ENCODE measurements at places on chromosomes 5 and 9. TPM values are rescaled to one million over a fixed set of nuclear protein-coding genes. Genes with fewer than 3 reads are reported as not detected.

The GRXCR2 gene
- not detected for total RNA-seq

The FANCG gene
- total RNA-seq: 11.5 TPM

The GTF3C4 gene
- 21.7 TPM for total RNA-seq

The FBXW5 gene
- total RNA-seq: 143 TPM

The QRFP gene
- not detected for total RNA-seq

The ACTBL2 gene
- not detected for total RNA-seq

The COL23A1 gene
- not detected for total RNA-seq

The LEAP2 gene
- total RNA-seq: under 0.01 TPM

The ADCY2 gene
- total RNA-seq: under 0.01 TPM

DNA sequence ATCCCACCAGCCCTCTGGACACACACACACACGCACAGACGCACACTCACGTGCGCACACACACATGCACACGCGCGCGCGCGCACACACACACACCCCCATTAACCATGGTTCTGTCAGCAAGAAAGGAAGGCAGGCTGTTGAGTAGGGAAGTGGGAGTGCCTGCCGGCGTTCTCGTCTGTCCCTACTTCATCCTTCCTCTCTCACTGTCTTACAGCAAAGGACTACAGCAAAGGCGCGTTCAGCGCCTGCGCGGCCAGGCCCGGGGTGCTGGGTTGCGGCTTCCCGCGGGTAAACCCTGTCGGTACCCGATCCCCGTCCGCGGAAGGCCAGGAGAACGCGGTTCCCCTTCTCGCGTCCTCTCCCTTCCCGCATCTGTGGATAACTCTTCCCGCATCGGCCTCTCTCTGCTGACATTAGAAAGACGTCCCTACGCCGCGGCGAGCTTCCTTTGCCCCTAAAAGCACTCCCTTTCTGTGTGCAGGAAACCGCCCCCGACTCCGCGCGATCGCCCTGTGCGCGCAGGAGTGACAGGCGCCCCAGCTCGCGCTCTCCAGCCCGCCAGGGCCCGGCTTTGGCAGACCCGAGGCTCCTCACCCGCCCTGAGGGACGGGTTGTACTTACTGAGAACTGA is 219.2 kb downstream of the AGTPBP1 start:
- DNase-seq: no peak
- no peak overlapping the region for H3K27ac ChIP-seq
- H3K4me3 ChIP-seq: peak overlapping the region; percentile 68
- no peaks in the 10 kb centered on the region for H3K4me1 ChIP-seq

- no peaks in the 10 kb centered on the region for H3K27me3 ChIP-seq
- no peak overlapping the region for H3K4me3 ChIP-seq
- peaks cover 27% of the 10 kb centered on the region for H3K4me1 ChIP-seq
- peaks cover 11% of the 10 kb centered on the region for H3K36me3 ChIP-seq
Observed at GRCh38 chr9:116204252-116204882, 50.8 kb downstream of the PAPPA start.

DNA sequence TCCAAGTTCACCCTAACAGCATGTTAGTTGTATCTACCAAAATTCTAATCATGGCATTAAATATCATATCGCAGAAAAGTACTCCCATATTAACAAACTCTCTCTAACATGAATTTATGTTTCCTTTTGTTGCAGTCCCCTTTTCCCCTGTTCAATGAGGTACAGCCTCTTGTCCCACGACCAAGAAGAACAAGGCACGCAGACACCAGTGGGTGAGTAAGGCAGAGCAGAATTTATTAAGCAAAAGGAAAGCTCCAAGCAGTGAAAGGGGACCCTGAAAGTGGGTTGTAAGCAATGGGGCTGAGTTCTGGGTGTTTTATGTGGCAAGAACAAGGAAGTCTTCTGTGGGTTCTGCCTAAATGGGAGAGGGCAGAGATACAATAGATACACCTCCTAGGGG is 183.5 kb downstream of the LURAP1L start:
- peaks cover 4% of the 10 kb centered on the region for H3K4me1 ChIP-seq
- H3K36me3 ChIP-seq: no peaks in the 10 kb centered on the region
- H3K27ac ChIP-seq: no peak overlapping the region
- no peaks in the 10 kb centered on the region for H3K27me3 ChIP-seq
- no peak overlapping the region for H3K4me3 ChIP-seq

DNA sequence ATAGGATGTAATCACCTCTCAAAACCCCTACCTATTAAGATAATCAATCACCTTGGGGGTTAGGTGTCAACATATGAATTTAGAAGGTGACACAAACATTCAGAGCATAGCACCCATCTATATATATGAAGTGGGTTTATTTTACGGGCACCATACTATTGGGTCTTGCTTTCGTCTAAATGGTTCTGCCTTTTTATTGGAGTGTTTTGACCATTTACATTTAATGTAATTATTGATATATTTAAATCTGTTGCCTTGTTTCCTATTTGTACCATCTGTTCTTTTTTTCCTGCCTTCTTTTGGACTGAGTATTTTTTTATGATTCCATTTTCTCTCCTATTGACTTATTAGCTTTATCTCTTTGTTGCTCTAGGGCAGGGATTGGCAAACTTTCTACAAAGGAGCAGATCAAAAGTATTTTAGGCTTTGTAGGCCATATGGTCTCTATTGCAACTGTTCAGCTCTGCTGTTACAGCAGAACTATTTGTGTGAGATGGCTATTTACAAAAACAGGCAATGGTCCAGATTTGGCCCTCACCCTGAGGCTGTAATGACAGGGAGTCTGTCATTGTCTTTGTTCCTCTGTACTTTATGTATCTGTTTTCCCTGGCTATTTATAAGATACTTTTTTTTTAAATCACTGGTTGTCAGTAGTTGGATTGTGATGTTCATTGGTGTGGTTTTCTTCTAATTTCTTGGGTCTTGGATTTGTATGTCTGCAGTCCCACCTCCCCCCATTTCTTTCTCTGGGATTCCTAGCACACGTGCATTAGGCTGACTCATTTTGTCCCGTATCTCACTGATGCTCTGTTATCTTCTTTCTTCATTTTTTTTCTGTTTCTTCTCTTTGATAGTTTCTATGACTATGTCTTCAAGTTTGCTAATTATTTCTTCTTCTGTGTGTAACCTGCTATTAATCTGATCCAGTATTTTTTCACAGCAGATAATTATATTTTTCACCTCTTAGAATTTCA is 127.1 kb downstream of the DAB2IP start:
- H3K4me3 ChIP-seq: no peak overlapping the region
- peaks cover 14% of the 10 kb centered on the region for H3K36me3 ChIP-seq
- peak; percentile 87 for DNase-seq
- no peaks in the 10 kb centered on the region for H3K4me1 ChIP-seq

GRCh38 chr5:149598966-149599365 is 17.7 kb downstream of the ARHGEF37 start:
- H3K4me3 ChIP-seq: no peak overlapping the region
- DNase-seq: no peak
- H3K27ac ChIP-seq: no peak overlapping the region
- H3K4me1 ChIP-seq: no peaks in the 10 kb centered on the region

GRCh38 chr9:88090151-88090581 is 48.1 kb downstream of the SPATA31C2 start:
- no peak overlapping the region for H3K27ac ChIP-seq
- no peaks in the 10 kb centered on the region for H3K36me3 ChIP-seq
- no peak overlapping the region for H3K4me3 ChIP-seq
- DNase-seq: peak; percentile 56

- peak; percentile 67 for DNase-seq
- H3K4me3 ChIP-seq: no peak overlapping the region
- no peaks in the 10 kb centered on the region for H3K36me3 ChIP-seq
- H3K27ac ChIP-seq: no peak overlapping the region
- H3K27me3 ChIP-seq: no peaks in the 10 kb centered on the region
Observed at GRCh38 chr9:8437876-8438275, 638.3 kb upstream of the DMAC1 start.

GRCh38 chr9:129469188-129469987 is 151.5 kb downstream of the C9orf50 start:
- H3K36me3 ChIP-seq: no peaks in the 10 kb centered on the region
- H3K4me1 ChIP-seq: peaks cover 29% of the 10 kb centered on the region
- H3K27ac ChIP-seq: no peak overlapping the region
- H3K4me3 ChIP-seq: no peak overlapping the region
- no peaks in the 10 kb centered on the region for H3K27me3 ChIP-seq

DNA sequence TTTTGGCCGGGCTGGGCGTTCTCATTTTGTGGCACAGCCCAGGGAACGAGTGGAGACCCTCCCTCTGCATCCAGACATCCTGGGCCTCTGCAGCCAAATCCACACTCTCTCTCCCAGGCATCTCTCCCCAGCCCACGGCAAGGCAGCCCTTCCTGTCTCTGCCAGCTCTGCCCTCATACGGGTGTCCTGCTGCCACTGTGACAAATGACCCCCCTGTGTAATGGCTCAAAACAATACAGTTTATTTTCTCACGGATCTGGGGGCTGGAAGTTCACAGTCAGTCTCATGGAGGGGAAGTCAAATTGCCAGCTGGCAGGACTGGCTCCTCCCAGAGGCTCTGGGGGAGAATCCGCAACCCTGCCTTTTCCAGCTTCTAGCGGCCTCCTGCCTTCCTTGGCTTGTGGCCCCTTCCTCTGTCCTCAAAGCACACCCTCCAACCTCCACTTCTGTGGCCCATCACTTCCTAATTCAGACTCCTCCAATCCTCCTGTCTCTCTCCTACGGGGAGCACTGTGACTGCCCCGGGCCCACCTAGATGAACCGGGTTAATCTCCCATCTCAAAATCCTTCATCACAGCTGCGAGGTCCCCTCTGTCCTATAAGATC is 70.2 kb upstream of the COL5A1 start:
- no peak overlapping the region for H3K4me3 ChIP-seq
- peak; percentile 3 for DNase-seq
- no peaks in the 10 kb centered on the region for H3K27me3 ChIP-seq
- H3K4me1 ChIP-seq: peaks cover 13% of the 10 kb centered on the region
- H3K36me3 ChIP-seq: no peaks in the 10 kb centered on the region

DNA sequence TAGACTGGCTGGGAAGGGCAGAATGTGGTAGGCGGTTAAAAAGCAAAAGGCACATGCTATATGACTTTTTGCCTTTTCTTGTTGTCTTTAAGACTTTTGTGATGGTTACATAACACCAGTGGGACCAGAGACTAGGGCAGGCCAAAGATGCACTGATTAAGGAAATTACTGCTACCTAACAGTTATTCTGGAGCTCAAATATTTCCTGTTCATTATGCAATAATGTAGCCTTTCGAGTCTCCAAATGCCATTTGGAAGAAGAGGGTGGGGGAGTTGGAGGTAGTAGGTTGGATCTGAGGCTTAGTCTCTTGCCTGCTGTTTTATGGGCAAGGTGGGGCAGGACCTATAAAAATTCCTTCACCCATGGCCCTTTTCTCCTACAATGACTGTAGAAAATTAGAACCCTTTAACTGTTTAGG is 51.7 kb downstream of the SH3GL2 start:
- H3K36me3 ChIP-seq: no peaks in the 10 kb centered on the region
- no peaks in the 10 kb centered on the region for H3K27me3 ChIP-seq
- no peaks in the 10 kb centered on the region for H3K4me1 ChIP-seq
- DNase-seq: no peak
- H3K27ac ChIP-seq: no peak overlapping the region
- no peak overlapping the region for H3K4me3 ChIP-seq

DNA sequence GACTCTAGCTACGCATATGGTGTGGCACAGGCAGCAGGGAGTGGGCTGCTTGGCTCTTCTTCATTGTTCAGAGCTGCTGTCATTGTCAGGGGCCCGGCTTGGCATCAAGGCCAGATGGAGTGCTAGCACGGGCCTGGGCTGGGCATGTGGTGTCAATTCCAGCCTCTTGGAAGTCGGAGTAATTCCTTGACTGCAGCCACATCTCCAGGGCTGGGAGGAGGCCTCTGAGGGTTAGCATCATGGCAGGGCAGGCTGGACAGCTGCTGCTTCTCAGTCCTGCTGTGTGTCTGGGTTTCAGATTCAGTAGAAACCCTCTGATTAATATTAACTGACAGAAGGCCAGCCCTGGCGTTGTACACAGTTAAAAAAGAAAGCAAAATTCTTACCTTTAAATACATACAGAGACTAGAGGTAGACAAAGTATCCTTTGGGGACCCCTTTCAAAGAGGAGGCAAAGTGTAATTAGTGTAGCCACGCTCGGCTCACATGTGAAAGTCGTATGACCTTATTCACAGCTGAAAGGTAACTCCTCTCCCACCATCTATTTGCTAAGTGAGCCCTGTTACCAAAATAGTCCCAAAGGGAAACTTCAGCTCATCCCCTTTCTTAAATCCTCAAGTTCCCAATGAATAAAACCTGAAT is 126.4 kb downstream of the DOCK2 start:
- H3K4me1 ChIP-seq: peaks cover 15% of the 10 kb centered on the region
- H3K36me3 ChIP-seq: no peaks in the 10 kb centered on the region
- H3K27me3 ChIP-seq: no peaks in the 10 kb centered on the region
- no peak for DNase-seq
- H3K27ac ChIP-seq: peak overlapping the region; percentile 20

DNA sequence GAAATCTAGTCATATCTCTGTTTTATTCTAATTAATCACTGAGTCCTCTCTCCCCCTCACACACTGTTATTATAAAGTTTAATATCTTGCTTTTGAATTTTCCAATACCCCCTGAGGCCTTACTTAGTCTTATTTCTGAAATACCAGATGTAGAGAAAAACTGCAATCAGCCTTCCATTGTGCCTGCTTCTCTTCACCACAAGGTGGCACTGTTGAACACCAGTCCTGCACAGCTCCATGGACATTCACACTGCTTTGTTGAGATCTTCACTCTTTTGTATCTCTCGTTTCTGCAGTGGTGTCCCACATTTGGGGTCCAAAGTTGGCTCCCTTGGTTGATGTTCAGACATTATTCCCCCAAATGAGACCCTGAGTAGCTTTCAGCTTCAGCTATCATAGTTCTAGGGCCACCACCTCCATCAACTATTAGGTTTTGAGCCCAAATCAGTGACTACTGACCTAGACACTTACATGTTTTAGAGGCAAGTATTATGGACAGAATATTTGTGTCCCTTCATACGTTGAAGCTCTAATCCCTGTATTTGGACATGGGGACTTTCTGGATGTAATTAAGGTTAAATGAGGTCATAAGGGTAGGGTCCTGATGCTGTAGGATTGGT is 24.3 kb downstream of the BOD1 start:
- no peaks in the 10 kb centered on the region for H3K36me3 ChIP-seq
- DNase-seq: no peak
- no peaks in the 10 kb centered on the region for H3K27me3 ChIP-seq

- H3K36me3 ChIP-seq: no peaks in the 10 kb centered on the region
- DNase-seq: no peak
- no peak within 1 kb of the TSS for H3K4me3 ChIP-seq
- H3K27me3 ChIP-seq: no peaks in the 10 kb centered on the region
- peaks cover 11% of the 10 kb centered on the region for H3K4me1 ChIP-seq
- H3K27ac ChIP-seq: peak within 1 kb of the TSS; percentile 8
Observed at GRCh38 chr9:94084314-94084713, at the start of gene PTPDC1. PTPDC1 (plus strand) TSS chr9:94084464; CDS start chr9:94084531, 67 bp downstream.

DNA sequence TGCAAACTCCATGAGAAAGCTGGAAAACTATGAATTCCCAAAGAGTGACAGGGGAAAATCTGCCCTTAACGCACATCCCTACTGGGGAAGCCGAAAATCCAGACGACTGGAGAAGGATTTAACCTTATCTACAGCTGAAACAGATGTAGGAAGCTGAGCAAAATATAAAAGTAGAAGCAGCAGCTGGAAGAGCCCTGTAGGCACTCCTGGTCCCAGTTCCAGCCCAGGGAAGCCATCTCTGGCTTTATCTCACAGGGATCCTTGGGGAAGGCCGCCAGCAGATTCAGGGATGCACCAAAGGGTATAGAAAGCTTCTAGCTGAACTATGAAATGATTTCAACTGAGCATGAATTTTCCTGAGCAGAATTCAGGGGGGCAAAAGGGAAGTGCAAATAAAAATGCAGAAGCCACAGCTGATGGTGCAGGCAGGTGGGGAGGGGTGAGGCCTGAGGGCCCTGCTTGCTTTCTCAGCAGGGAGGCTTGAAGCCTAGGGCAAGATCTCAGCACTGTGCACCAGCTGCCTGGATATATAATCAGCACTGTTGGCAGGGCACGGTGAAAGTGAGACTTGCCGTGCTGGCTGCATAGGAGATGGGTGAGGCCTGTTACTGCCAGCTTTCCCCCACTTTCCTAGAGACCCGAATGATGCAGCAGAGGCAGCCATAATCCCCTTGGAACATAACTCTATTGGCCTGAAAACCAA is 2019.5 kb upstream of the NUDT12 start:
- no peak overlapping the region for H3K4me3 ChIP-seq
- DNase-seq: no peak
- H3K4me1 ChIP-seq: no peaks in the 10 kb centered on the region

Measured in osteoblast (primary cell).